Activated T-cell treated with anti-CD3 and anti-CD28 coated beads, Interleukin-2, amount 50 U/mL, for 72 hours (primary cell): ENCODE measurements at places on chromosomes 13 and 19. TPM values are rescaled to one million over a fixed set of nuclear protein-coding genes. Genes with fewer than 3 reads are reported as not detected.

ZNF415 gene
- 3.4 TPM for total RNA-seq

GRCh38 chr13:30314069-30314468 lies 6.7 kb upstream of the KATNAL1 start:
- H3K36me3 ChIP-seq = no peaks in the 10 kb centered on the region
- H3K27me3 ChIP-seq = no peaks in the 10 kb centered on the region
- H3K27ac ChIP-seq = no peak overlapping the region
- peaks cover 16% of the 10 kb centered on the region for H3K4me1 ChIP-seq
- no peak for DNase-seq

DNA sequence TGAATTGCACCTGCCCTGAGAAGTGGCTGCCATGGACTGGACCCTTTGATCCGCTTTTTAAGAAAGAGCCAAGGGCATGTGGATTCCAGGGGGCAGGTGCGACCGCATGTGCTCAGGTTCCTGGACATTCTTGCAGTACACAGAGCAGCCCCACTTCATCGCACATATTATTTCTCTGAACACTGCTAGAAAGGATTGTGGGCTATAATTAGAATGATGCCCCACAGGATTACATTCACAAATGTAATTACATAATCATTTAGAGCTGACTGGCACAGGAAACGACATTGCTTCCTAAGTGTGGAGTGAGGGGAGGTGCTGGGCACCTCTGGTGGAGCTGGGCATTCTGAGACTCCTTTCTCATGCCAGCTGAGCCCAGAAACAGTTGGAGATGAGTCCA lies 37.5 kb upstream of the VSTM2B start:
- no peaks in the 10 kb centered on the region for H3K4me1 ChIP-seq
- H3K36me3 ChIP-seq = no peaks in the 10 kb centered on the region
- peaks cover 40% of the 10 kb centered on the region for H3K27me3 ChIP-seq

FEM1A gene
- total RNA-seq = 9.8 TPM

IGFL2 gene
- not detected for total RNA-seq

GRCh38 chr19:55437410-55437809 lies 5.7 kb downstream of the SHISA7 start:
- H3K36me3 ChIP-seq = peaks cover 5% of the 10 kb centered on the region
- no peak overlapping the region for H3K27ac ChIP-seq
- H3K27me3 ChIP-seq = peaks cover 44% of the 10 kb centered on the region
- H3K4me3 ChIP-seq = no peak overlapping the region

DNA sequence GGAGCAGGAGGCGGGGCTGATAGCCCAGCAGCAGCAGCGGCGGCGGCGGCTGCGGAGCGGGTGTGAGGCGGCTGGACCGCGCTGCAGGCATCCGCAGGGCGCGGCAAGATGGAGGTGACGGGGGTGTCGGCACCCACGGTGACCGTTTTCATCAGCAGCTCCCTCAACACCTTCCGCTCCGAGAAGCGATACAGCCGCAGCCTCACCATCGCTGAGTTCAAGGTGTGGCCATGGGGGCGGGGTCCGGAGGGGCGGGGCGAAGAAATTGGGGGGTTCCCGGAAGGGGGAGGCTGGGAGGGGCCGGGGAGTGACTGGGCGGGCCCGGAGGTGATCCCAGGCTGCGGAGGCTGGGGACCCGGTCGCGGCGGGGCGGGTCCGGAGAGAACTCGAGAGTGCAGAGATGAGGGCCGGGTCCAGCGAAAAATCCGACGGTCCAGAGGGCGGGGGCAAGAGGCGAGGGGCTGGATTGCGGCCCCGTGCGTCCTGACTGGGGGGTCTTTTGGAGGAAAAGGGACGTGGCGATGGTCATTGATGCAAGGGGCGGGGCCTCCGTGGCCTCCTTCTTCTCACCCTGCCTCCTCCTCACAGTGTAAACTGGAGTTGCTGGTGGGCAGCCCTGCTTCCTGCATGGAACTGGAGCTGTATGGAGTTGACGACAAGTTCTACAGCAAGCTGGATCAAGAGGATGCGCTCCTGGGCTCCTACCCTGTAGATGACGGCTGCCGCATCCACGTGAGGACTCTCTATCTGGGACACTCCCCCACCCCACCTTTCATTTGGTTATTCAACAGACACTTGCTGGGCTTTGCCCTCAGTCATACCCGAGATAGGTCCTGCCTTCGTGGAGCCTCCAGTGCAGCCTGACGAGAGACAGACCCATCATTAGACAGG lies at the start of gene TBCB:
TSS of gene TBCB (plus strand) at position 16 of the 891 bp plus-strand sequence. CDS start at position 109, 93 bp downstream.
- H3K4me1 ChIP-seq = peaks cover 39% of the 10 kb centered on the region
- peak within 1 kb of the TSS; percentile 98 for H3K27ac ChIP-seq
- DNase-seq = peak; percentile 87

DNA sequence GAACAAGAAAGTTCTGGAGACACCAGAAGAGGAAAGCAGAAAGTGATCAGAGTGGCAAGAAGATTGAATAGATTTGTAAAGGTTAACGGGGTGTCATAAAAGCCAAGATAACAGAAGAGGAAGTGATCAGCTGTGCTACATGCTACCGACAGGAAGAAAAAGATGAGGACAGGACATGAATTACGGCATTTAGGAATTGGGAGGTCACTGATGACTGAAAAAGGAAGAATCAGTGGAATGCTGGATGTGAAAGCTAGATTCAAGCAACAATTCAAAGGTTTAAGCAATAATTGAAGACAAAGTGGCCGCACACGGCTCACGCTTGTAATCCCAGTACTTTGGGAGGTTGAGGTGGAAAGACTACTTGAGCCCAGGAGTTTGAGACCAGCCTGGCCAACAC lies 15.1 kb downstream of the ZNF160 start:
- H3K27ac ChIP-seq = no peak overlapping the region
- H3K36me3 ChIP-seq = peaks cover 53% of the 10 kb centered on the region
- H3K4me3 ChIP-seq = no peak overlapping the region
